Left cardiac atrium (tissue), 4 donors: ENCODE measurements at places on chromosomes 6 and 20.

GRCh38 chr6:44122801-44123200 lies 4.5 kb downstream of the MRPL14 start:
- DNase-seq = no peak

GRCh38 chr6:83536034-83536646 lies 23.8 kb downstream of the PRSS35 start:
- DNase-seq = peak; percentile 26

DNA sequence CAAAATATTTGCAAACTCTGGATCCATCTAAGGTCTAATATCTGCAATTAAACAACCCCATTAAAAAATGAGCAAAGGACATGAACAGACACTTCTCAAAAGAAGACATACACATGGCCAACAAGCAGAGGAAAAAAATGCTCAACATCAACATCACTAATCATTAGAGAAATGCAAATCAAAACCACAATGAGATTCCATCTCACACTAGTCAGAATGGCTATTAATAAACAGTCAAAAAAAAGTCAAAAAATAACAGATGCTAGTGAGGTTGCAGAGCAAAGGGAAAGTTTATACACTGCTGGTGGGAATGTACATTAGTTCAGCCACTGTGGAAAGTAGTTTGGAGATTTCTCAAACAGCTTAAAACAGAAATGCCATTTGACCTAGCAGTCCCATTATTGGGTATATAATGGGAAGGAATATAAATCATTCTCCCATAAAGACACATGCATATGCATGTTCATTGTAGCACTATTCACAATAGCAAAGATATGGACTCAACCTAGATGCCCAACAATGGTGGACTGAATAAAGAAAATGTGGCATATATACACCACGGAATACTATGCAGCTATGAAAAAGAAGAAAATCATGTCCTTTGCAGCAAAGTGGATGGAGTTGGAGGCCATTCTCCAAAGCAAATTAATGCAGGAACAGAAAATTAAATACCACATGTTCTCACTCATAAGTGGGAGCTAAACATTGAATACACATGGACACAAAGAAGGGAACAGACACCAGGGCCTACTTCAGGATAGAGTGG lies 9.1 kb downstream of the ZNFX1 start:
- no peak for DNase-seq

GRCh38 chr6:114158411-114158810 lies 184.4 kb downstream of the HS3ST5 start:
- no peak for DNase-seq

- DNase-seq = no peak
These were observed 98.0 kb upstream of the CITED2 start for GRCh38 chr6:139472351-139473015.

DNA sequence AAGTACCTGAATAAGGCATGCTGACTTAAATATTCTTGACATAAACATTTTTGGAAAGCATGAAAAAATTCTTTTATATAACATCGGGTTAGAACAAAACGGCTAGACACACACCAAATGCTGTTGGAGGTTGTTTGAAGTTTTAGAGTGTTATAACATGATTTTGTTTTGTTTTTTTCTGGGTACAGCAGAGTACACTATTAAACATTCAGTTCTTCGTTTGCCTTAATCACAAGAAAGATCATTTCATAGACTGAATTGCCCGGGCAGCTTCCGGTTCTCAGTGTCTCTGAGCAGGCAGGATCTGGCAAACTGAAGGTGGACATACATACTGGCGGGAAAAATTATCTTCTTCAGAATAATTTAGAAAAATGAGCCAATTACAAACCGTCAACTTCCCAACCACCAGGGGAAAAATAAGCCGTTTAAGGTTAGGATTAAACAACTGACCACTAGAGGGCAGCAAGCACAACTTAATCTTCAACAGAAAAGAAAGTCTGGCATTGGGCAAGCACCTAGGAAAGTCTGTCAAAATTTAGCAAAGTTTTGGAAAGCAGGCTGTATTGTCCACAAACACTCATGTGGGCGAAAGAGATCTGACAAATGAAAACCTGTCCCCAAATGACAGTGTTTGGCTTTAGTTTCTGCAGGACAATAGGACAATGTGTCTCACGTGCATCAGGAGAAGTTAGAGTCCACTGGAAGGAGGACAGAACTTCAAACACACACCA lies 15.0 kb downstream of the ZNF217 start:
- DNase-seq = no peak
